Left ventricle myocardium inferior (tissue), 1 donor: ENCODE measurements at places on chromosomes 3 and 15. TPM values are rescaled to one million over a fixed set of nuclear protein-coding genes. Genes with fewer than 3 reads are reported as not detected.

DNA sequence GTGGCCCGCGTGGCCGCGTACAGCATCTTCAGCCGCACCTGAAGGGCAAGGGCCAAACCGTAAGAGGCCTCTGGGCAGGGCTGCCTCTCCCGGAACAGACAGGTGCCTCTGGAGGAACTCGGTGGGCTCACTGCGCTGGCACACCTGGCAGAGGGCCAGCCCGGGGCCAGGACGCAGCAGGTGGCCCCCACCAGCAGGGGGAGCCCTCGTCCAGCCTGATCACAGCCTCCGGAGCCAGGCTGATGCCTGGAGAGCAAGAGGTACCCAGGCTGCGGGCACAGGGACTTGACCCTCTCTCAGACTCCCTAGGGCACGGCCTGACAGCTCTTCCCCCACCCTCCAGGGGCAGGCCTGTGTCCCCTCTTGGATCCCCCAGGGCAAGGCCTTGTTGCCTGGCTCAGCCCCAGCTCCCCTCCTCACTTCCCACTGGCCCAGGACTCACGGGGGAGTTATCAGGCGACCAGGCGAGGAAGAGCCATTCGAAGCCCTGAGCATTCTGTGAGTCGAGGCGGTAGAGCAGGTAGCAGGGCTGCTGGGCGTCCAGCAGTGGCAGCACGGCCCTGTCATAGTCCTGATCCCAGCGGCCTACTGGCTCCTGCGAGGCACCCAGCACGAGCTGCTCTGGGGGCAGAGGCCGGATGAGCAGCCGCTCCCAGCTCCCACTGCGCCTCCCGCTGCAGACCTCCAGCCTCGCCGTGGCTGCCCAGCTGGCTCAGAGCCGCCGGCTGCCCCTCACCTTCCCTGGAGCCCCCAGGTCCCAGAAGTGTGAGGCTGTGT is 6.2 kb upstream of the TLR9 start:
- peak; percentile 74 for DNase-seq

Gene GABRR3
- total RNA-seq, result not detected

DNA sequence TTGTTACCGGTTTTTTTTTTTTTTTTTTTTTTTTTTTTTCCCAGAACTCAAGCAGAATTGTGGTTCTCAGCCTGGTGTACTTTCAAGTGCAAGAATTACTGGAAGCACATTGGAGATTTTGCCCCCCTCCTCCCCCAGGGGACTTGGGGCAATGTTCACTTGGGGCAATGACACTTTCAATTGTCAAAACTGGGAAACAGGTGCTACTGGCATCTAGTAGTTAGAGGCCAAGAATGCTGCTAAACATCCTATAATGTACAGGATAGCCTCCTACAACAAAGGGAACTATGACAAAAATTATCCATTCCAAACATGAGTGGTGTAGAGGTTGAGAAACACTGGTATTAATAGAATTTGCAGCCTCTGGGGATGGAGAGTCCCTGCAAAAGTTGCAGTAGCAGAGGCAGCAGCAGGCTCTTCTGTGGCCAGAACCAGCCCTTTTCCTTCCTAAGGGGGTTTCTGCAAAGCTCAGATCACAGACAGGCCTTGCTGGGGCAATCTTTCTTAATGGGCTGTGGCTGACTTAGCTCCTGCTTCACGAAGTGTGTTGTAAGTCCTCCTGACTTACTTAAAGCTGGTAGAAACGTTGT is 144.3 kb upstream of the MRPS22 start:
- DNase-seq, result no peak

DNA sequence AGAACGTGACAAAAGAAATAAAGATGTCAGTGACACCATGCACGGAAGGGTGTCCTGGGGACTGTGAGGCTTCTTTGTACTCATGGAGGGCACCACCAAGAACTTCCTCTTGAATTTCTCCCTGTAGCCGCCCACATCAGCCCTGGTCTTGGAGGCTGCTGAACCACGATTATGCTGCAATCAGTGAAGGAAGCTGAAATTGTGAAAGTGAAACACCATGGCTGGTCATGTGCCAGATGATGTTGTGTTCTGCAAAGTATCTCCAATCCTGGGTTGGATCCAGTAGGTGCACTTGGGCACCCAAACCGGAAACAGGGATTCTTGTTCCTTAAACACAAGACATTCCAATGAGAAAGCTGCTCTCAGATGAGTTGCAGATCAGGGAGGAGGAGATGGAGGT is 104.4 kb upstream of the GOLGA6L6 start:
- DNase-seq, result peak; percentile 25

Gene AGTR1
- 1.2 TPM for total RNA-seq

Gene ARGFX
- total RNA-seq, result not detected

Gene SKOR1
- total RNA-seq, result 0.22 TPM

- no peak for DNase-seq
Observed at GRCh38 chr3:99808163-99808794, 9.4 kb upstream of the CMSS1 start.

DNA sequence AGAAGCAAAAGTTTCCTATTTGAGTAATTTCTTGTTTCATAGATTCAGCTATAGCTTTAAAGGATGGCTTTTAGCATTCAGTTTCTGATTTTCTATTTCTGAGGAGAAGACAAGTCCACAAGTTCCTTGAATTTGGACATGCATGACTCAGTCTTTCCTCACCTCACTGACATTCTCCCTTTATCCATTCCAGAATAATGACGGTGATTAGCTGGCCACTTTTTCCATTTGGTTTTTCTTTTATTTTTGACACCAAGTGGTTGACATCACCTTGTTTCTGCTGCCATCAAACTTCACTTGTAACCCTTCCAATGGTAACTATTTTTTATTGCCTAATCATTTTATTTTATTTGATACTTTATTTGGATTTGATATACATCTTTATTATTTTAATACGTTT is 404.4 kb upstream of the KCNMB2 start:
- no peak for DNase-seq

GRCh38 chr3:73608456-73609314 is 16.1 kb downstream of the PDZRN3 start:
- no peak for DNase-seq

- DNase-seq, result peak; percentile 24
Observed at GRCh38 chr15:72994534-72995177, 57.6 kb upstream of the NEO1 start.

DNA sequence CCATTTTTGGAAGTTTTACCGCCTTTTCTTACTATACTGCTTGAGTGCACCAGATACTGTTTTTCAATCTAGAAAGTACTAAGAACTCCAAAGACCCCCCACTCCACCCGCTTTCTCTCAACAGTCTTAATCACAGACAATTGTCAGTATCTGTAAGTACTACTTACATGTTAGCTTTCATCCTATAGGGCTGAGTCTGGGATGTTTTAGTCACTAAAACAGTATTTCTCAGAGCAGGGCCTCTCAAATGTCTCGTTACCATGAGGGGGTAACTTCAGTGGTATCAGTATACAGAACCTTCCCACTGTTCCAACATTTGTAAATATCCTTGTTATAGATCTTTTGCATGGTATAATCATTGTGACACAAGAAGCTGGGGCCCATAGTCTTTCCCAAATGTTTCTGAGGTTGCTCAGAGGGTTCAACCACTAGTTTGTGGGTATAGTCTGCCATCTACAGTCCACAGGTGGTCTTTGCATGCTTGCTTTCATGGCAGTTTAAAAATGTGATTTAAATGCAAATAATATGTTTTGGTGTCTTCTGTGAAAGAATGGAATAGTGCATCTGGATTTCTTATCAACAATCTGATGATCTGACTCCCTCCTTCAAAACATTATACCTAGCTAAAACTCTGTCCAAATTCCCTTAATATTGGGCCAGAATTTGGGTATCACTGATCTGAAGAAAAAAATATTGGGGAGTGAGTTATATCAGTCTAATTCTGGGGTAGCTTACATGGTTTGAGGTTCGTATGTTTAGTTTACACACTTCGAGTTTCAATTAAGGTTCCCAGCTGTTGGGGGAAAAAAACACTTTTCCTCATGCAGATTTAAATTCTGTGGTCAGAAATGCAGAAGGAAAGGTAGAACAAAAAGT is 18.0 kb upstream of the DNAJC13 start:
- DNase-seq, result no peak

GRCh38 chr3:64830681-64831080 is 142.9 kb upstream of the ADAMTS9 start:
- no peak for DNase-seq

Gene GPR87
- total RNA-seq, result not detected

Gene NEK11
- total RNA-seq, result 1.3 TPM

GRCh38 chr3:135272026-135272669 is 477.1 kb downstream of the EPHB1 start:
- no peak for DNase-seq
